ENCODE measurements at places on chromosomes 7 and 10.
A peak's percentile ranks its signal among the peaks of the same experiment; 100 is the strongest.

DNA sequence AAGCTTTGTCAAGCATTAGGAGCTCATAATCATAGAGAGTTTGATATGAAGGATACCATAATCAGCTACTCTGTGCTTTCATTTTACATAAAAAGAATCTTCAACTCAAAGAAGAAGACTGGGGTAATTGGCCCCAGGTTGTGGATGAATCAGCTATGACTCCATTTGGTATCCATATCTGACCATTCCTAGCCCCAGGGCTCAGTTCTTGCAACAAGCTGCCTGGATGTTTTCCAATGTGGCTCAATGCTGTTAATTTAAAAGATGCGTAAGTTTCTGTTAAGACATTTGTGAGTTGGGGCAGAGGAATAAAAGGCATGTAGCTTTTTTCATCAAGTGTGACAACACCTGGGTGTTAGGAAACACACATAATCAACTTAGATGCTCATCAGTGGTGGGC is 951.1 kb downstream of the NRG3 start:
- no peak for DNase-seq

- peak; percentile 50 for DNase-seq
Measured at GRCh38 chr7:28272461-28272877, 91.9 kb upstream of the JAZF1 start.

DNA sequence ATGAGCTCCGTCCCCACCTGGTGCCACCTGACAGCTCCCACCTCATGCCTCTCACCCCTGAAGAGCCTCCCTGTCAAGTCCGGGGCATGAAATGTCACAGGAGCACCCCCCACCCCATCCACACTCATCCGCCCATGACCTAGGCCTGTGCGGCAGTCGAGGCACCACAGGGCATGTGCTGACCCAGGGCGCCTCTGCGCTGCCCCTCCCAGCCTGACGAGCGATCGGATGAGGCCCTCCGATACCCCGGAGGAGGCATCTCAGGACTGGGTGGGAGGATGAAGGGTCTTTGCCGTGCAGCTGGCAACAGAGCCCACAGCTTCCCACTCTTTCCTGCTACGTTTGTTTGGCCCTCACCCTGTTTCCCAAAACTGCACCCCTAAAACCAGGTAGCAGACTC is 184.4 kb upstream of the TCERG1L start:
- DNase-seq, result no peak

DNA sequence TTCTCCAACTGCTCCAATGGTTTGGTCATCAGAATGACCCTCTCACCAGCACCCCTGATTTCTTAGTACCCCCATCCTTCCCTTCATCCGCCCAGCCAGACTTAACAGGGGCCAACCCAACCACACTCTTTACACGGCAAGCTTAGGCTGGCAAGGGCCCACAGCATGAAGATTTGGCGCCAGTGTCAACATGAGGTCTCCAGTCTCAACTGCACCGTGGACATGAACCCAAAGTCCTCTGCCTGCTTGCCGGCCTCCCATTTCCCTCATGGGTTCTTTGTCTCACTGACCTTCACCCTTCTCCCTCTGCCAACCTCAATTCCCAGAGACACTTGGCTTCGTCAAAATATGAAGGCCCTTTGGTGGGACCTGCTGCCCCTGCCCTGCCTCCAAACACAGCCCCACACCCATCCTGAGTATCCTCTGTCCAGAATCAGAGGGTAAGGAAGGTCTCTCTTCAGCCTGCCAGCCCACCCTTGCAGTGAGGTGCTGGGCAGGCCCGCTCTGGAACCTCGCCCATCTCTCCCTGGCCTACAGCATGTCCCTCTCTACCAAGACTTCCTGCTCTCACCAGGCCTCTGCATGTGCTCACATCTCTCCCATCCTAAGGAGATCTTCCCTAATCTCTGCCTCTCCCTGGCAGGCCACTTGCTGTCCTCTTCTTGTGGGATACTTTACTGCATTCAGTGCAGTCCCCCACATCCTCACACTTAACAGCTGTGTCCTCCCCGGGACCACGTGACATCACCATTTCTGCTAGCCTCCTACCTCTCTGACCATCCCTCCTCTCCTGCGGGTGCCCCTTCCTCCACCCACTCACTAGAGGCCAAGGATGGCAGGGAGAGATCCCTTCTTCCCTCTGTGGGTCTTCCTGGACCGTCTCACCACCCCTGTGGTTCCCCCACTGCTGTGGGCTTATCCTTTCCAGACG is 91.7 kb upstream of the ZMIZ1 start:
- no peak for DNase-seq
